ENCODE measurements at places on chromosomes 5 and 9.

GRCh38 chr9:34545497-34545896 is 22.7 kb upstream of the ENHO start:
- no peak for DNase-seq

DNA sequence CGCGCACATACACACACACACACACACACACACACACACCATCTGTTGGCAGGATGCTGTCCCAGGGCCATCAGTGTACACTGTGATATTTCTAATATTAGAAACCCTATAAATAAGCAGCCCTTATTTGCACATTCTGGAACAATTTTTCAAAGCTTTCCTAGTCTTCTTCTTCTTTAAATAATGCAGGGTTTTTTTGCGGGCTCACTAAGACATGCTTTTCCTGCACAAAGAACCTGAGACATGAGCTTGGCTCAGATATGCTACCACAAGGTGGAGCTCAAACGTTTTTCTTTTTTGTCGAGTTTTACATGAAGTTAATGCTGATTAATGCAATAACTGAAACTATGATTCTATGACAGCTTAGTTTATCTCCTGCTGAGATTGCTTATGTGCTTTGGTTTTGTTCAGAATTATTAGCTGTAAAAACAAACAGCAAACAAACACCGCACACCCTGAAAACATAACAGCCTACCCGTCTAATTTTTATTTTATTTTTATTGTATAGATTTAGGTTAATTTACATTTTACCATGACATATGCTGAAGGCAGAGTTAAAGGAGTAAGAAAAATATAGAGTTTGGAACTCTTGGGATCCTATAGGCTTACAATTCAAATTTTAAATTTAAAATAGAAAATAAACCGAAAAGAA is 95.8 kb downstream of the ALDH1A1 start:
- DNase-seq: no peak

- DNase-seq: no peak
These were observed 240.9 kb upstream of the TBCA start for GRCh38 chr5:78016863-78017529.

GRCh38 chr9:108436448-108436847 is 419.3 kb downstream of the ACTL7B start:
- DNase-seq: no peak

GRCh38 chr5:76679231-76679630 is 36.7 kb upstream of the F2R start:
- DNase-seq: no peak

- DNase-seq: no peak
These were observed 25.3 kb downstream of the SLC22A5 start for GRCh38 chr5:132394667-132395259.

DNA sequence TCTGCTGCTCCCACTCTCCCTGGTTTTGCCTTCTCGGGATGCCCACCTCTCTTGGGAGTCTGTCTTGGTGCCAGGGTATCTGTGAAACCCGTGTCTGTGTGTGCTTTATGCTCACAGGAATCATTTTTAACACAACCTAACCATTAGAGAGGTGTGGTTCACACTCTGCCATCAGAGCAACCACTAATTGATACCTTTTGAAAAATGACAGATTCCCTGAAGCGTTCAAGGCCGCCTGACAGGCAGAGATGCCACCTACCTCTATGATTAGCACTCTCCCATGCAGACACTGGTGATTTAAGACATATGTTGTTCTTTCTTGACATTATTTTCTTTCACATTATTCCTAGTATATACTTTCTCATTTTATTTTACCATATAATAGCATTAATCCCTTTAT is 207.3 kb upstream of the SGCD start:
- DNase-seq: no peak

DNA sequence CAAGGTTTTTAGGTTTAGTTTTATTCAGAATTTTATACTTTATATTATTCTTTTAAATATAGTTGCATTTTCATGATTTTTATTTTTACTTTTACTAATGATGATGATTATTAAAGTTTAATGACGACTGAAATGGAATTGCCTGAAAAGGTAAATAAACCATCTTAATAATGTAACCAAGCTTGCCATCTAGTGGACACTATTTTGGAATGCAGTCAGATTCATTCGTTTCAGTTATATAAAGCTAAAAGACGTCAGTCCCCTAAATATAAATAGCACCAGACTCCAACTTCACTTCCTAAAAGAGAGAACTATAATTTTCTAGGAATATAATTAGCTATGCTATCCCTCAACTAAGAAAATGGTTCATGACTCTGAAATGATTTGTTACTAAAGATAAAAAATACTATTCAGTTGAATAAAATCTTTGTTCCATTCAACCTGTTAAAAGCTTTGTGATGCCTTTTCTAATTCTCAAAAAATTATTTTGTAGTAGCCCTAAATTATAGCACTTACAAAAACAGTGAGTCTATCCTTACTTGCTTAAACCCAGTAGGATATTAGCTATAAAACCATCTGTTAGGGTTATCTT is 19.9 kb downstream of the ABITRAM start:
- DNase-seq: no peak

- no peak for DNase-seq
These were observed 31.3 kb downstream of the USP20 start for GRCh38 chr9:129866394-129867135.

DNA sequence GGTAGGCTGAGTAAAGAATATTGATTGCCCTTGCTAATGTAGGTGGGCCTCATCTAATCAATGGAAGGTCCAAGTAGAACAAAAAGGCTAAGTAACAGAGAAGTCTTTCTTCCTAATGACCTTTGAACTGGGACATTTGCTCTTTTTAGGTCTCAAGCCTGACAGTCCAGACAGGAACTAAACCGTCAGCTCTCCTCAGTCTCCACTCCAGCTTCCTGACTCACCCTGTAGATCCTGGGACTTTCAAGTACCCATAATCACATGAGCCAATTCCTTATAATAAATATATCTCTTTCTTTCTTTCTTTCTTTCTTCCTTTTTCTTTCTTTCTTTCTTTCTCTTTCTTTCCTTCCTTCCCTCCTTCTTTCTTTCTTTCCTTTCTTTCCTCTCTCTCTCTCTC is 479.5 kb upstream of the PAPPA start:
- DNase-seq: no peak

DNA sequence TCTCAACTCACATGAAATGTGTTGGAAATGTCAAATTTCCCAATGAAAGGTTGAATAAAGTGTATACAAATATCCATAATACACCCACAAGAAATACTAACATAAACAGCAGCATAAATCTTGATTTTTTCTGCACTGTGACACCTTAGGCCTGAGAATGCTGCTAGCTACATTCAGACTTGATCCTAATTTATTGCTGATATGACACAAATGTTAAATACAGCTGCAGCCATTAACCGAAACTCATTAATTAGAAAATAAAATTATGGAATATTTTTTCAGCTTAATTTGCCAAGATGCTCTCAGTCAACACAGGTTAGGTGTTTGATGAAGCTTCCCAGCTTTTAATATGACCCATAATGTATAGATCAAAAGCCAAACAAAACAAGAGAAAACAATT is 914.3 kb upstream of the C9orf72 start:
- no peak for DNase-seq

- DNase-seq: no peak
These were observed 47.5 kb upstream of the ADRB2 start for GRCh38 chr5:148778882-148779281.

DNA sequence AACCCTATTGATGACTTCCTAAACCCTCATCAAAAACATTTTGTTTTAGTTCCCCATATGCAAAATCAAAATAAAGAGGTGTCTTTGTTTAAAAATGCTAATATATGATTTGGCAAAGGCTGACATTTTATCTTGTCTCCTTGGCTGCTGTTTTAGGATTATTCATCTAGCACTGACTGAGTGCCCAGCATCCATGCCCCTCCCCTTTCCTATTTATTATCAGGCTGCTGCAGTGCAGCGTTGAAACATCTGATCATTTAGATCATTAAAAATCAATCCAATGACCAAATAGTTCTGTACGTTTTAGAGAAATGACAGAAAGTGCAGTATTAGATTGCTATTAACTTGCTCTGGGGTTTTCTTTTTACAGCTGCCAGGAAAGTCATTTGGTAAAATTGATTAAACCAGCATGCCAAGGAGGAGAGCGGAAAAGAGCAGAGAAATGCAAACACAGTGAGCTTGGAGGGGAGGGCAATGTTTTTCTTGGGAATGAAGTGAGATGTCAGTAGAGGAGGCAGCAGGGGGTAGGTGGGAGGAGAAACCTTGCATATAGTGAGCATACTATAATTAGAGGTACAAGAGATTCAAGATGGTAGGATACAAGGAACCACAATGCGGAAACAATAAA is 286.3 kb downstream of the PDE4D start:
- no peak for DNase-seq

GRCh38 chr5:158483281-158483860 is 616.3 kb downstream of the EBF1 start:
- DNase-seq: no peak

- DNase-seq: no peak
These were observed 2.0 kb upstream of the SMIM27 start for GRCh38 chr9:32550150-32550561.

DNA sequence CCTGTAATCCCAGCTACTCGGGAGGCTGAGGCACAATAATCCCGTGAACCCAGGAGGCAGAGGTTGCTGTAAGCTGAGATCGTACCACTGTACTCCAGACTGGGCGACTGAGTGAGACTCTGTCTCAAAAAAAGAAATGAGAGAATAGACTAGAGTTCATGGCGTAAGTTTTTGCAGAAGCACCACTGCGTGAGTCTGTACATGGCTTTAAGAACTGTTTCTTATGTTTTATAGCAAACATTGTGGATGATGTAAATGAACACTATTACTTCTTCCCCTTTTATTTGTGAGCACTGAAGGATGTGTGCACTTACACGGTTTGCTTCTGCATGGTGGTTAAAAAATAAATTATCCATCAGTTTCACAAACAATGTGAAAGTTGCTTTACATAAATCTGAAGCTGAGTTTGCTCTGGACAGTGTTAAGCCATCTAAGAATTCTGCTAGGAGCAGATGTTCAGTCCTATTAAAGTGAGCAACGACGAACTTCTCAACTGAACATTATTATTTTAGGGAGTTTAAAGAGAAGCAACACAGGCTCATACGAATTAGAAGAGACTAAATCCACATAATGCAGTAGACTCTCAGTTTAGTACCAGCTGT is 52.5 kb downstream of the ZFAND5 start:
- no peak for DNase-seq

DNA sequence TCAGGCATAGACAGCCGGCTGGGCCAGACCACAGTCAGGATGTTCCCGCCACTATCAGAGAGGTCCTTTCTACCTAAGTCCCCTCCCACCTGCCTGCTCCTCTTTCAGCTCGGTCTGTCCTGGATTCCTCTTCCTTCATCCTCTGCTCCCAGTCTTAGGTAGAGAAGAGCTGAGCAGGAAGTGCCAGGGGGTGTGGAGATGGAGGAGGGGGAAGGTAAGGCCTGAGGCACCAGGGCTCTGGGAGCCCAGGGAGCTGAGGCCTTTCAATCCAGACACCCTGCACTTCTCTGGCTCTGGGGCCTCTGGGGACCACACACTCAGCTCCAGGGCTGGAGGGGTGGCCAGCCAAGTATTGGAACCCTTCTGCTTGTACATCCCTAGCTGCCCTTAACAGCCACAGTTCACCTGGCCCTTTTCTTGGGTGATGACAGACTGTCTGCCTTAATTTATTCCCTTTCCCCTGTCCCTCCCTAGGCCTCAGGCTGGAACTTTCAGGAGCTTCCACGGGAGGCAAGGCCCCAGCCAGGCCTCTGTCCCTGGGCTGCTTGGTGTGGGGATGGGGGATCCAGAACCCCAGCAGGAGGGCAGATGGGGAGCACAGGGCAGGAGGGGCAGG is 15.6 kb downstream of the IRF1 start:
- no peak for DNase-seq
